ENCODE measurements at places on chromosomes 4 and X.

- no peak for DNase-seq
Measured at GRCh38 chr4:10727140-10727880, 42.7 kb upstream of the CLNK start.

DNA sequence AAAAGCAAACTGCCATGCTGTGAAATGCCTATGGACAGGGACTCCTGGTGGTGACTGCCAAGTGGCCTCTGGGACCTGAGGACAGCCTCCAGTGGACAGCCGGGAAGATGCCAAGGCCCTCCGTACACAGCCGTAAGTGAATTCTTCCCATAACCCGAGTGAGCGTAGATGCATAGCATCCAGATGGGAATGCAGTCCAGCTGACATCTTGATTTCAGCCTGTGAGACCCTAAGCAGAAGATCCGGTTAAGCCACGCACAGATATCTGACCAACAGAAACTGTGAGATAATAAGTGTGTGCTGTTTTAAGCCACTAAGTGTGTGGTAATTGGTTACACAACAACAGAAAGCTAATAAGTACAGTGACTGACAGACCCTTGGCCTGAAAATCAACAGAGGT is 55.9 kb downstream of the TMEM156 start:
- DNase-seq: no peak

GRCh38 chr4:26015133-26015651 is 101.2 kb downstream of the SMIM20 start:
- no peak for DNase-seq

GRCh38 chr4:120691536-120691935 is 231.0 kb downstream of the PRDM5 start:
- DNase-seq: no peak

- DNase-seq: no peak
Measured at GRCh38 chr4:107896158-107896645, 35.1 kb upstream of the CYP2U1 start.

DNA sequence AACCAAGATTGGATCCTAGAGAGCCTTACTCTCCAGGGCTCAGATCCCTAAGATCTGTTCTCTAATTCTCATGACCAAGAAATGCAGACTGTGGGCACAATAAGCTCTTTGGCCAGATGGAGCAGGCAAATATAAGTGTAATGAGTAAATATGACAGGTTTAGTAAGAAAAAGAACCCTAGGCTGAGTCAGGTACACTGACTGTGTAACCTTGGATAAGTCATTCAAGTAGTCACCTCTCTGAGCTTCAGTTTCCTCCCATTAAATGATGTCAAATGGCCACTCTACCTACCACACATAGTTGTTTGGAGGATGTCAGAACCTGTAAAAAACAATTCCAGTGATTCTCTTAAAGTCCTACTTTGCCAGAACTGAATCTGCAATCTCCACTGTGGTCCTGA is 8.3 kb upstream of the EDA start:
- no peak for DNase-seq

- DNase-seq: no peak
Measured at GRCh38 chrX:129609395-129609794, 45.4 kb downstream of the APLN start.

DNA sequence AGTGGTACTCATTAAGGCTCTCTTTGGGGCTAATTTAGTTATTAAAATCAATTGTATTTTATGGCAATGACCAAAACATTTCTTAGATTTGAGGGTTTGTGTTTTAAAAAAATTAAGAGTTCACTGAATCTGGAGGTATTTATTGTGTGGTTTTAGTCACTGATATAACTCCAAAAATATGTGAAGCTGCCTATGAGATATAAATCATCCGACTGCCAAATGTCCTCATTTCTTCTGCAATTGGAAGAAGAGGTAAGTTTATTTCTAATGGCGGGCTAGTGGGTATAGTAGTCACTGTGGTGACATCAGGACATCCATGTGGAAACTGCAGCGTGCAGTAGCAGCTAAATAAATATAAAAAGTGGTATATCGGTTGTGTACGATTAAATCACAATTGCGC is 205.5 kb downstream of the MID1 start:
- DNase-seq: no peak

DNA sequence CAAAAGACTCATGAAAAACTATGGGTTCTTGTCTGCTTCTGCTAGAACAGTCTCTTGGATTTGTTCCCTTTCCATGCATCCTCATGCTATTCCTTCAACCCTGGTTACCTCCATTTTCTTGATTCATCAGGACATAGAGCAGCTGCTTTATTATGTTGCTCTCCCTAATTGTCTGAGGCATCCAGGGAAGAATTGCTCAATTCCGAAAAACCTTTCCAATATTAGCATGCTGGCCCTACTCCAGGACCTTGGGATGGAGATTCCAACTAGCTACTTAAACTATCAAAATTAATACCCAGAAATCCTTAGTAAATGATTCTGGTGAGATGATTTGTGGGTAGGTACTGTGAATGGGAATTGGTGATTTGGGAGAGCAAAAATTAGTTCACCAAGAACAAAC is 56.6 kb upstream of the FAM47B start:
- DNase-seq: no peak
